ENCODE measurements at places on chromosomes 1 and 21.

GRCh38 chr1:27807385-27807784 is 23.2 kb upstream of the PPP1R8 start:
- DNase-seq = no peak

- DNase-seq = no peak
Measured at GRCh38 chr1:202237052-202237451, 43.5 kb downstream of the LGR6 start.

DNA sequence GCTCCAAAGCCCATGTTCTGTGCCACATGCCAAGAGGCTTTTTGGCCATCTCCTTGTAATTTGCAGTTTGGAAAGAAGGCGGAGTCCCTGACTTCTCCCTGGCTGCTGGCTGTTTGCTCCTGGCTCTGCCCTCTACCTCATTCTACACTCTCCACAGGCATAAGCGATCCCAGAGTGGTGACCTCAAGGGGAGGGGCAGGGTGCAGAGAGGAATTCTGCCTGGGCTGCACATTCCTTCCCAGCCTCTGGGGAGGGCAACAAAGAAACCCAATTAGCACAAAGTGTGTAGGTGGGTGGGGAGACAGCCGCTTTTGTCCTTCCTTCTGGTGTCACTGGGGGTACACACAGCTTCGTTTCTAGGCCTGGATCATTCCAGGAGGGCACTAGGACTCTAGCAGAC is 95.3 kb downstream of the HIVEP3 start:
- DNase-seq = no peak

GRCh38 chr1:165228676-165229075 is 127.8 kb downstream of the LMX1A start:
- DNase-seq = no peak

- no peak for DNase-seq
Measured at GRCh38 chr1:63592536-63593302, 492 bp upstream of the PGM1 start.

DNA sequence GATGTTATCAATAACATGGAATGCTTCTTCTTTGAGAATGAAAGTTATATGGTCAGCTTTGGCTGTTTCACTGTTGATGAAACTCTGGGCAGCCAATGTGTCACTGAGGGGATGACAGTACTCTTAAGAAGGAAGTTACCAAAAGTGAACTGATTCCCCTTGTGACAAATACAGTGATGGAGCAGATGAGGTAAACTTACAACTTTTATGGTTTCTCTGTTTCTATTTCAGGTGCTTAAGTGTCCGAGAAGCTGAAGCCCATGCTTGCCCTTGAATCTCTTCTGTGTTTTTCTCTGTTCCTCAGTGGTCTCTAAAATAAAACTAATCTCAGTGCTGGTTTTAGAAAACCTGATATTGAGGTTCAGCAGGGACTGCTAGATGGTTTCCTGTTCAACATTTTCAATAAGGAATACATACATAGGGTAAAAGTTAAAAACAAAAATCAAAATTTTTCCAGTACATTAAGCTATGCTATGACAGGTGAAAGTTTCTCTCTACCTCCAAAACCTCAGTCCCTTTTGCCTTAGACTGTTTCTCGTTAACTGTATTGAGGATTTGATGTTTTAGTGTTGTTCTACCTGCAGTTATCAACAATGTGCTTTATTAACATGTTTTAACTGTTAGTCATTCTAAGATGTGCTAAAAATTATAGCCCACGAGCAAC is 454.4 kb upstream of the ADGRL4 start:
- no peak for DNase-seq

- no peak for DNase-seq
Measured at GRCh38 chr1:36224537-36225282, 467 bp downstream of the THRAP3 start.

- DNase-seq = no peak
Measured at GRCh38 chr1:86104606-86105532, 51.7 kb downstream of the COL24A1 start.

GRCh38 chr1:218971156-218971555 is 202.5 kb upstream of the LYPLAL1 start:
- DNase-seq = no peak

DNA sequence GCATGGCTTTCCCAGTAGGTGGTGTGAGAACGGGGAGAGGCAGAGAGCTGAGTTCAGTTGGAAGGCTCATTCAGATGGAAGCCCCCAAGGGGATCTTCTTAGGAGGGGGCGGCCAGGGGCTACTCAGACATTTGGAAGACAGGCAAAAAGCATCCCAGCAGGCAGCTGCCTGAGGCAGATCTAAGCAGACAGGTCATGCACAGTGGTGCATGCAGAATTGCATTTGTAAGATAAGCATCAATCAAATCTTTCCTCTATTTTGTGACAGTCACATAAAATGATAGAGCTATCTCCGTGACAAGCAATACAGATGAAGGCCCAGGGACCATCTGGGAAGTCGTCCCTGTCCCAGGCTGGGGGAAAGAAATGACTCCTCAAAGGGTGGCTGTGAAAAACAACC is 3.8 kb downstream of the RAB3B start:
- DNase-seq = no peak

- no peak for DNase-seq
Measured at GRCh38 chr1:45552331-45552730, 1.7 kb downstream of the AKR1A1 start.

- DNase-seq = no peak
Measured at GRCh38 chr21:42009018-42009830, 936 bp downstream of the ZBTB21 start.

- no peak for DNase-seq
Measured at GRCh38 chr1:110048923-110049601, 14.6 kb downstream of the STRIP1 start.

DNA sequence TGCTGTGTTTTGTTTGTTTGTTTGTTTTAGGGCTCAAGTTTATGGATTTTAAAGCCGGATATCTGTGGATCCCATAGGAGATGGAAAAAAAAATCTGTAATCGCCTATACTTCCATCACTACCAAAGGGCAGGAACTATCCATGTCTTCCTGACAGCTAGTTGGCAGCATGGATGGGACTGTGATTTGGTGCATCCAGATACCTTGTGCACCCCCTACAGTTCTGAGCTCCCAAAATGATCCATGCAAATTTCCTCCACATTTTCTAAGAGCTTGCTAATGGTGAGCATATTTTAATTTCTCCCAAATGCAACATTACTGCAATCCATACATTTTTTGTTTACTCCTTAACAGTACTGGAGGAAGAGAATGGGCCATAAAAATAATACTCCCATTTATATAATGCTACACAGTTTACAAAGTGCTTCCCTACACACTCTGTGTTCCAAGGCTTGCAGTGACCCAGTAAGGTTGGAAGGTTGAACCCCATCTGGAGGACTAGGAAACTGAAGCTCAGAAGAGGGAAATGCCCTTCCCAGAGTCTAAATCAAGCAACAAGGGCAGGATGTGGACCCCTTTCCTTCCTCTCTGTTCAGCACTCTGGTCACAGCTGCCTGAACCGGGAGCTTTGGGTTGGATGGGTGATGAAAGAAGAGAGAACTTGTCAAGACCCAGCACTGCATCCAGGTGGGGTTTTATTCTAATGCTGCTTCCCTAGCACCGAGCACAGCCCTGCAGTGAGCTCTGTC is 48.0 kb downstream of the CAPN8 start:
- no peak for DNase-seq

DNA sequence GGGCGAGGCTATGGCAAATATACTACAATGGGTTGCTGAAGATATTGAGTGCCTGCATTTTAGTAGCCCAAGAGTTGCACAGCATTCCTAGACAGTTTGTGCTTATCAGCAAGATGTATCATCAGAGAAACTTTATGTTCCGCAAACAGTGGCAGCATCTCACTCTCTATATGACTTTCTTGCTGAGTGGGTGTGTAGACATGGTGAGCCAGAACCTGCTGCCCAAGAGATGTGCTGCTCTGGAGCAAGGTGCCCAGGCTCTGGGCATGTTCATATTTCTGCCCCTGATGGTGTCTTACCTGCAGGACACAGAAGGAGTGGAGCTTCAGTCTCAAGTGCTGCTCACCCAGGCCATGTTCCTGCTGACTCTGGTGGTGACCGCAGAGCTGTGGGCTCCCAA is 8.2 kb upstream of the RGSL1 start:
- no peak for DNase-seq

DNA sequence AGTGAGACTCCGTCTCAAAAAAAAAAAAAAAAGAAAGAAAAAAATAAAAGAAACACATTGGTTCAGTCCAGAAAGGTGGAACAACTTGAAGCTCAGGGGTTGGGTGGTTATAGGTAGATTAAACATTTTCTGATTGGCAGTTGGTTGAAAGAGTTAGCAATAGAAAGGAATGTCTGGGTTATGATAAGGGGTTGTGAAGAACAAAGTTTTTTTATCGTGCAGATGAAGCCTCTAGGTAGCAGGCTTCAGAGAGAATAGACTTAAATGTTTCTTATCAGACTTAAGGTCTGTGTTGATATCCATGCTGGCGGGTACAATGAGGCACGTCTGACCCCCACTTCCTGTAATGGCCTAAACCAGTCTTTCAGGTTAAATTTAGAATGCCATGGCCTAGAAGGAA is 45.0 kb upstream of the PDE9A start:
- no peak for DNase-seq

DNA sequence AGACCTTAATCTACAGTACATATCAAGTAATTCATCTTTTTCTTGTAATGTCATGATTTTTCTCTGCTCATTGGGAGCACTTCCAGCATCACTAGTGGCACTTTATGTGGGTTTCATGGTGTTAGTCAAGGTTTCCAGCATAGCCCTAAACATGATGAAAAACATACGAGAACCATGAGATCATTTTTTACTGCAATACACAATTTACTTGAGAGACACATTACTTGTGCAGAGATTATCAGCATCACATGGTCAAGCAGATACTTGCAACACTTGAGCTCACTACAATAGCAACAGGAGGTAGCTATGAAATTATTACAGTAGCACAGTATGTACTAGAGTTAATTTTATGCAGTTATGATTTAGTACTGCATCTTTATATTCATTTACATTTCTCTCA is 36.4 kb downstream of the ITGB3BP start:
- DNase-seq = no peak

DNA sequence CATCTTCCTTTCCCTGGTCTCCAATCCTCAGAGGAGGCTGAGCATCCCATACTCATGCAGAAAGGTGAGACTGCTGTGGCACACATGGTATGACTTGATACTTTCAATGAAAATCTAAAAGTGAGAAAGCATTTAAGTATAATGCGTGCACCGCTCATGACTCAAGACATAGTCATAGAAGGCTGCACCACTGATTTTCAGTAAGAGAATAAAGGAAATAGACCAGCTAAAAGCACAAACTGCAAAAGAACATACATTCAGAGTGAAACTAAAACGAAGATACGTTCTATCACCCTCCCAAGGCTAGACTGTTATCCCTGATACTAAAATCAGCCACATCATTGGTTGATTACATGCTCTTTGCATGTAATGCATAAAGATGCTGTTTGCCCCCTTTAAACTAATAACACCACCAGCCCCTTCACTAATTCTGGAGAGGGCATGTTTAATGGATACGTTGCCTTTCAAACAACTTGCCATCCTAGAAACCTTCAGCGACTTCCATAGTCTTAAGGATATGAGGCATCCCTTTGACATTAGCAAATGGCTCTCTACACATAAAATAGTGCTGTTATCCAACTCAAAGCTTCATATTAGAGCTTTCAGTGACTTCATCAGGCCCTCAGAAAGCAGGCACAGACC is 2.1 kb downstream of the PLD5 start:
- DNase-seq = no peak

DNA sequence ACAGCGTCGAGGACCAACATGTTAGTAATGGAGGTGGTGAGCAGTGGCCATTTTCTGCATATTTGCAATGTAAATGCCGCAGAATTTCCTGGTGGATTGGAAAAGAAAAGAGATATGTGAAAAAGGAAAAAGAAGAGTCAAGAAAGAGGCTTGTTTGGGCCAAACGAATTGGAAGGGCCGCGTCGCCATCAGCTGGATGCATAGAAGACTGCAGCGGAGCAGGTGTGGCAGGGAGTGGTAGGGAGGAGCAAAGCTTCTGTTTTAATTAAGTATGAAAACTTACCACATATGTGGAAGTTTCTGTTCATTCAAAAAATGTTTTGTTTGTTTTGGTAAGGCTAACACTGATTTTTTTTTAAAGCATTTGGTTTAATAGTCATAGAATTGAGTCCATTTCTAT is 690.7 kb downstream of the NCAM2 start:
- DNase-seq = no peak

DNA sequence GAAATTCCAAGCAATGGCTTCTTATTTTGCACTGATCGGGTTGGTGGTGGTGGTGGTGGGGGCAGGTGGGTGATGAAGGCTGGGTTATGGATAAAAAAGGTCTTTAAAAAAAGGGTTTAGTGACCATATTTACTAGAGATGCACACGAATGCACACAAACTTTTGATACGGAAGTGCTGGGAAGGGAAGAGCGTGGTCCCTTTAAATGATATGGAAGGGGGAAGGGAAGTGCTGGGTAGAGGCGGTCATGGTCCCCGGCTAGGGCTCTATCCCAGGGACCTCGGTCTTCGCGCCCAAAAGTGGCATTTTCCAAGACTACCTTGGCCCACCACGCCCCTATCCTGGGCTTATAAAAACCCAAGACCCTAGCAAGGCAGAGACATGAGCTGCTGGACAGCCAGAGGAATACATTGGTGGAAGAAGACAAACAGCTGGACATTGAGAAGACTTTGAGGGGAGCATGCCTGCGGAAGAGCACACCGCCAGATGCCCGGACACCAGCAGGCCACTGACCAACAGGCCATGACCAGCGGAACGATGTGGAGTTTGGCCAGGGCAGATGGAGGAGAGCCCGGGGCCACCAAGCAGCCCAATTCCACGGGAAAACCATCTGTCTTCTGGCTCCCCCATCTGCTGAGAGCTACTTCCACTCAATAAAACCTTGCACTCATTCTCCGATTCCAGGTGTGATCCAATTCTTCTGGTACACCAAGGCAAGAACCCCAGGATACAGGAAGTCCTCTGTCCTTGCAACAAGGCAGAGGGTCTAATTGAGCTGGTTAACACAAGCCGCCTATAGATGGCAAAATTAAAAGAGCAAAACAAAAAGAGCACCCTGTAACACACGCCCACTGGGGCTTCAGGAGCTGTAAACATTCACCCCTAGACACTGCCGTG is 1720.2 kb downstream of the MRPL39 start:
- no peak for DNase-seq

DNA sequence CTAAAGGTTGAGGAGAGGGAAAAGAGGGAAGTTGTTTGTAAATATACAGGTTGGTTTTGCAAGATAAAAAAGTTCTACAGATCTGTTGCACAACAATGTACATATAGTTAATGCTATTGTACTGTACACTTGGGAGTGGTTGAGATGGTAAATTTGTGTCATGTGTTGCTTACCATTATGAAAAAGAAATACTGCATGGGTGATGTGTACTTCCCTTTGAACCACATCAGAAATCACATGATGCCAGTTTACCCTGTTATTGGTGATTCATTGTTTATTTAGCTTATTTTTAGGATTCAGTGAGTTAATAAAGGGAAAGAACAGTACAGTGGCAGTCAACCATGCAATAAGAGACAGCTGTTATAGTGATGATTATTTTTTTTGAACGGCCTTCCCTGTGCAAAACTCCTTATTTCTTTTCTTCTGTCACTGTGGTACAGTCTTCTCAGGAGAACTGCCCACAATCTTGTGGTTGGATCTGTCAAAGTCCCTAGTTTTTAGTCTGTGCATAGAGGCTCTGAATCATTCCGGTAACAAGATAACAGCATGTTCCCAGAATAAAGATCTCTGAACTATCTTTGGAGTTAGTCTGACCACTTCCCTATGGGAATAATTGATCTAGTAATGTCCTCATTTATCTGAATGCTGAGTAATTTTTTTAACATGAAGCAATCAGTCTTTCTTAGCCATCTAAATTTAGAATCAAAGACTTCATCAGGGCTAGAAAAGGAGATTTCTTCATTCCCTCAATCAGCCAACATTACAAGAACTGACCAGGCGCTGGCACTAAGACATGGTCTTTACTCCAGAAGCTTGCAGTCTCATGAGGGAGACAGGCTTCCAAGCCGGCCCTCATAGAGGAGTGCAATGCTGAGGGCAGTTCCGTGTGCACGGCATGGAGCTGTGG is 84.2 kb downstream of the SH3GLB1 start:
- no peak for DNase-seq

Data from esophagus squamous epithelium (tissue), 5 donors.